ENCODE measurements at places on chromosomes 12 and 14.

DNA sequence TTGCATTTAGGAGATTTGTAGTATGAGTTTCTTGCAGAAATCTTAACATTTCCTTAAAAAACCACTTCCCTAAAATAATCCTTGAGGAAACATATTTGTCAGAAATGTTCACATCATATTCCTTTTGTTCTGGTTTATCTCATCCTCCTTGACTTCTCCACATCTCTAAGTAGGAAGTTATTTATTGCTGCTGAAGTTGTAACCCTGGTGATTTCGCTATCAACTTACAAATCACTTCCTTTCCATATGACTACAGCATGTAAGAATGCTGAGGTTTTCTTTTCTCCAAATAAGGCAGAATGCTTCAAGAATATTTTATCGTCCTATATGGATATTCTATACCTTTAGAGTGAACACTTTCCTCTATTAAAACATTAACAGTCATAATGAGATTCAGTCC lies 751.7 kb downstream of the NRXN3 start:
- DNase-seq, result peak; percentile 56

DNA sequence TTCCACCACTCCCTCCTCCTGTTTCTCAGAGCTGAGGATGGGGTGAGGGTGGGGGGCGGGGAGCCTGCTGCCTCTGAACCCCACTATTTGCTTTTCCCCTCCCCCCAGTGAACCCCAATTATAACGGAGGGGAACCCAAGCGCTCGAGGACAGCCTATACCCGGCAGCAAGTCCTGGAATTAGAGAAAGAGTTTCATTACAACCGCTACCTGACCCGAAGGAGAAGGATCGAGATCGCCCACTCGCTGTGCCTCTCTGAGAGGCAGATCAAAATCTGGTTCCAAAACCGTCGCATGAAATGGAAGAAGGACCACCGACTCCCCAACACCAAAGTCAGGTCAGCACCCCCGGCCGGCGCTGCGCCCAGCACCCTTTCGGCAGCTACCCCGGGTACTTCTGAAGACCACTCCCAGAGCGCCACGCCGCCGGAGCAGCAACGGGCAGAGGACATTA lies 1.1 kb downstream of the HOXC4 start:
- no peak for DNase-seq

GRCh38 chr12:130128790-130129735 lies 33.2 kb upstream of the FZD10 start:
- no peak for DNase-seq

- DNase-seq, result no peak
These were observed 99.3 kb downstream of the RAD51B start for GRCh38 chr14:67918838-67919237.

DNA sequence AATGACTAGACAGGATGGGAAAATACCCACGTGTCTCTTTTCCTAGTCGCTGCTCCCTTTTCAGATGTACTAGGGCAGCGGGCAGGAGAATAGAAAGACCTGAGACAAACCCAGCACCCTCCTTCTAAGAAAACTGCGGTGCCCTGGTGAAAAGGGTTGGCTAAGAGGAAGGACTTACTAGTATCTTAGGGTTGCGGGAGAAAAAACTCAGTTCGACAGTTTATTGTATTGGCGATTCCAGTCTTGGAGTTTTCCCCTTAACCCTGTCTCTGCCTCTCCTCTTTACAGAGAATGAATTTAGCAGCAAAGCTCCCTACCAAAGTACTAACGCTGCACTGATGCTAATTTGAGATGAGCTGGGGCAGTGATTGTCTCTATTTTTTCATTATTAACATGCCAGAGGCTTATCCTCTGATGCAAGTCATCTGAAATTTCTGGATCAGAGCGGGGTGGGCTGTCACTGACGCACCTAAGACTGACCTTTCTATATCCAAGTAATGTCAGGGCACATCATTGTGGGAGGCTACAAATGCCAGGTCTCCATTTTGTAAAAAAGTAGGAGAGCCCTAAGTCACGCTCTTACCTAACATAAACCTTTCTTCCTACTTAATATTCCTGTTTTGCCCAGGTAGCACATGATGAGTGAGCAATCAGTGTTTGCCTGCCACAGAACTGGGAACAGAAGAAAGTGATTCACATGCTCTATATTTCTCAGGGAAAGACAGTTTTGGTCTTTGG lies 916 bp upstream of the PAWR start:
- DNase-seq, result peak; percentile 22

- no peak for DNase-seq
These were observed 68.9 kb upstream of the CISTR start for GRCh38 chr12:53820514-53821306.

DNA sequence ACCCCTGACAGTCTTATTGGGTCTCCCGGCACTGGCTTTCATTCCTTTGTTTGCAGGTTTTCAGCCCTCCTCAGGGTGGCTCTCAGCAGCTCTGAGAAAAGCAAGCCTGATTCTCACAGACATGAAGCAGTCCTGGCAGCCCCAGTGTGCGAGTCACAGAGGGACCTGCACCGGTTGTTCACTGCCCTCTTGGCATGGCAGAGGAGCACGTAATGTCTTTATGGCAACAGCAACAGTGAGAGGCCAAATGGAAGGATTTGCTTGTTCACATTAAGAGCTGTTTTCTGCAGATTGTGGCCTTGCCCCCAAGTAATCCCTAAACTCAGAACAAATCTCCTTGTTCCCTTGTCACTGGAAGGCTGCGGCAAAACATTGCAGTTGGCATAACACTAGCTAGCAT lies 3.4 kb downstream of the KCNA5 start:
- DNase-seq, result no peak

DNA sequence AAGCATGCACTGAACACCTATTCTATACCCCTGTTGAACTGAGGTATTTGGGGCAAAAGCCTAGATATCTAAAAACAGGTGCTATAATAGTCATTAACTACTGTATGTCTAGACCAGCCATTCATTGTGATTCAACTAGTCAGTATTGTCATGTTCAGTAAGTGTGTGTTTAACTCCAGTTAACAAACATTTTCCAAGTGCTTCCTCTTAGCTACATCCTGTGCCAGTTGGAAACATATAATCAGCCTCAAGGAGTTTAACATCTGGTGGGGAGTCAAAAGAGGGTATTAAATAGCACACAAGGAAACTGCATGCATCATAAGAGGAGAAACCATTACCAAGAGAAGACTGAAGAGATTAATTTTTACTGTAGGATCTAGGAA lies 20.4 kb downstream of the TMTC1 start:
- DNase-seq, result no peak

DNA sequence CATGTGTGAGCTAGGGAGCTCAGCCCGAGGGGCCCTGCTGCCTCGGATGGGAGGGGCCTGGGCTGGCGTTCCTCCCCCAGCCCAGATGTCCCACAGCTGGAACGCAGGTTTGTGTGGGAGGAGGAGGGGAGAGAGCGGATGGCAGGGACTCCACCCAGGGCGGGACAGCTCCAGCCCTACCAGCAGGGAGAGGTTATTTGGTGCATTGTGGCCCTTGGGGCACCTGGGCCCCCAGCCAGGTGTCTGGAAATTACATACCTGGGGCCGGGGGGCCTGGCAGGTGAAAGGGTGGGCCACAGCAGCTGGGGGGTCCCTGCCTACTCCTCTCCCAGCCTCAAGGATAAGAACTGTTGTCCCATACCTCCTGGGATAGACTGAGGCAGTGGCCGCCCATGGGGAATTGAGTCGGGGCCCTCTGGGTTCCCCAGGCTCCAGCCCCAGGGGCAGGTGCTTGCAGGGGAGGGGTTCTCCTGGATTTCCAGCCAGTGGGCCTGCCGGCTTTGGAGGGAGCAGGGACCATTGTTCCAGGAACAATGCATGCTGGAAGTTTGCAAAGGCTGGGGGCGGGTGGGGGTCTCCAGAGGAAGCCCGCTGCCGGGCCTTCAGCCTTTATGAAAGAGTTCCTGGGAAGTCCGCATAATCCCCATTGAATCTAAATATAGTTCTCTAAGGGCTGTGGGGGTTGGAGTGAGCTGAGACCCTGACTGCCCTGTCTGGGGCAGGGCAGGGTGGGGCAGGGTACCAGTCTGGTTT lies 1.2 kb downstream of the KIF26A start:
- DNase-seq, result no peak

DNA sequence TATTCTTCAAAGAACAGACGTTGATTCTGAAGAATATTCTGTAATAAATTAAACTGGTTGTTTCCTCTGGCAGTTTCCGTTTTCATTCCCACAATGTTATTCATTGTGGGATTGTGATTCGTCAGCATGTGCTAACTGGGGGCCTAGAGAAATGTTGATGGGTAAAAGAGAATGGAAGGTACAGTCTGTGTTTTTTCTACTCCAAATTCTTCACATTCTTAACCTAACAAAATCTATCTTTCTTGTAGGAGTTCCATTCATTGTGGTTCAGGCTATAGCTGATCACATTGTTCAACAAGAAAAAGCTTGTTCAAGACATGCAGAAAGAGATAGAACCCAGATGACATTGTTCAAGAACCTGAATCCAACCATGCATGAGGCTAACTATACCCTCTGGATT lies 5.9 kb downstream of the CD163 start:
- DNase-seq, result no peak

- DNase-seq, result no peak
These were observed 48.4 kb downstream of the ANAPC7 start for GRCh38 chr12:110355073-110355472.

- no peak for DNase-seq
These were observed 1277.0 kb downstream of the TMEM121 start for GRCh38 chr14:106803379-106803778.

- peak; percentile 86 for DNase-seq
These were observed 229.7 kb upstream of the NPAS3 start for GRCh38 chr14:32709027-32709426.

DNA sequence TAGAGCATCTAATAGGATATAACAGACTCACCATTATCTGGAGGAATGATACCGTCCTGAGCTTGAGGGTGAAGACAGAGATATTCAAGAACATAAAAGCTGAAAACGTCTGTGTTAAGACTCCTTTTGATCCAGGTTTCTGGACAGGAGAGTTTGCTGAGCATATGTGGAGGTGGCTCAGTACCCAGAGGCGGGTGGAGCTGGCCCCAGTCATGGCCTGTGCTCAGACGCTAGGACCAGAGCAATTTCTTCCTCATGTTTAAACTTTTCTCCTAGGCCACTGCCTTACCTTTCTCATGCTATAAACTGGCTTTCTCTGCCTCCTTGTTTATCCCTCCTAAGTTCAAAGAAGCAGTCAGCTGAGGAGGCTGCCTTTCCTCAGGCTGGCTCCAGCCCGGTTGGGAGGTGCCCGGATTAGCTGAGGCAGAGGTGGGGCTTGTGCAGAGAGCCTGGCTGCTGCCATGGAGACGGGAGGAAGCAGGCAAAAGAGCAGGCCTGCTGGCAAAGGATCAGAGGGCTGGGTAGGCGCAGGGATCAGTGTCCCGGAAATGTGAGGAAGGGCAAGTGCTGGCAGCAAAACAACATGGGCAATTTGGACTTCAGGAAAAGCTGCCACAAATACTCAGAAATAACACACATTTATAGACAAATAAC lies 13.7 kb downstream of the COA8 start:
- peak; percentile 99 for DNase-seq

GRCh38 chr14:63401646-63402045 lies 82.9 kb upstream of the GPHB5 start:
- no peak for DNase-seq

- DNase-seq, result no peak
These were observed 30.6 kb downstream of the SOCS2 start for GRCh38 chr12:93602897-93603668.

GRCh38 chr12:90922145-90922627 lies 32.8 kb downstream of the CCER1 start:
- DNase-seq, result peak; percentile 67

DNA sequence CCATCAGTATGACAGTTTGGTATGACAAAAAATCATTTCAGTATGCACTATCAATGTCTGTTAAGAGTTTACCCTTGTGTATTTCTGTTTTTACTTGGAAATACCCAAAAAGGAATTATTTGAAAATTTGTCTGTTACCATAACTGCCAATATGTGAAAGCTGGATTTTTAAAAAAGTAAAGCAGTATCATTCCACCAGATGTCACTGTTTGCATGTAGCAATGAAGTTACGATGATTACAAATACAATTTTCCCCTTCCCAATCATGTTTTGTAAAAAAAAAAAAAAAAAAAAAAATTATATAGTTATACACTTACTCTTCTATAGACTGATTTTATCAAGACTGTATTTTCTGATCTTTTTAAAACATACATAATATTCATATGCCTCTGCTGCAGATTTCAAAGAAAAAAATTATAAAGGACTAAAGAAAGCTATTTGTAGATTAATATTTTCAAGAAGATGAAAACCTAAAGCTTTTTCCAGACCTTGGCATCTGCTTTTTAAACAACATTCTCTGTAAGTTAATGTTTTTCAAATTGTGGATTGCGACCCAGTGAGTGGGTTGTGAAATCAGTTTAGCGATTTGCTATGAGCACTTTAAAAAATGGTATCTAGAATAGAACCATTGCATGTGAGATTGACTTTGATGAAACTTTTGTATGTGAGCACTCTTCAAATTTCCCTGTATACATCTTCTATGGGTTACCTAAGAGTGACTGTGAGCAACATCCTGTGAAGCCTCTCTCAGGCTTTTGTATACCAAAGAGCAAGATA lies 114.2 kb downstream of the TTC6 start:
- DNase-seq, result no peak

- no peak for DNase-seq
These were observed 22.8 kb upstream of the USP44 start for GRCh38 chr12:95573951-95574576.

DNA sequence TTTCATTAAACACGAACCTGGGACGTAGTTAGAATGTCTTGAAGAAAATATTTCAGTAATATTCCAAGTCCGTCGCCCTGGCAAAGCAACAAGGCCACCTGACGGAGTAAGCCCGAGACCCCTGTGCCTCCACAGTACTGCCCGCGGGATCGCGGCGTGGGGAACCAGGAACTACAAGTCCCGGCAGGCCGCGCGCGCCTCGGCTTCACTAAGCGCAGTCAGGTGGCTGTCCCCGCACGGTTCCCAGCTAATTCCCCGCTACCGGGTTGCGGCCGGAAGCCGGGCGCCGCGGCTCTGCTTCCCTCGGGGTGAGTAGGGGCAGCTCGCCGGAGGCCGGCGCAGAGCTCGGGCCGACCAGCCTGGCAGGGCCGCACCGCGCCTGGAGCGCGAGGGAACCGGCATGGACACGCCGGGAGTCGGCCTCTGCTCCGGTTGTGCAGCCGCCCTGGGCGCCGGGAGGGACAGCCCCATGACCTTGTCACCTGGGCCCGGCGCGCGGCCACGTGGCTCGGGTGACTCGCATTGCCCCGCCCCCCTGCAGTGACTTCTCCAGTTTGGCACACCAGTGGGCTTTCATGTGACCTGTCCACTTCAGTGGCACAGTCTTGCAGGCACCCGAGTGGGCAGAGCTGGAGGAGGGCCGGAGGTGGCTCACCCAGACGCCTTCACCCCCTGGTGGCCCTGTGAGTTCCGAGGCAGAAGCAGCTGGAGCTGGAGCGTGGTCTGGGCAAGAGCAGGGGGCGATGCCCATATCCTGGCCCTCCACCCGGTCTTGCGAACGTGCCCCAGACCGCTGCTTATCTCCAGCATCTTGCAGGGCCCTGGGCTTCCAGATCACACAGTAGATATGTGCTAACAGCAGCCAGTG lies at the start of gene ADCK1:
Gene ADCK1 (plus strand): TSS at position 247 of the 868 bp plus-strand sequence. CDS start 18,870 bp downstream, outside the sequence.
- DNase-seq, result peak; percentile 41

DNA sequence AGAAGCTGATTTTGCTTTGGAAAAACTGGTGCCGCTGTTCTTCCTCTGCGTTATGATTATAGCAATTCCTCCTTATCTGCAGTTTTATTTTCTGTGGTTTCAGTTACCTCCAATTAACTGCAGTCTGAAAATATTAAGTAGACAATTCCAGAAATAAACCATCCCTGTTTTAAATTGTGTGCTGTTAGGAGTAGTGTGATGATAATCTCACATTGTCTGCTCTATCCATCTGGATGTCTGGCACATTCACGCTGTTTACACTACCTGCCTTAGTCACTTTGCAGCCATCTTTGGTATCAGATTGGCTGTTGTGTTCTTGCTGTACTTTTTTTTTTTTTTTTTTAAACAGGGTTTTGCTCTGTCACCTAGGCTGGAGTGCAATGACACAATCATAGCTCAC lies 141.0 kb downstream of the GRIP1 start:
- no peak for DNase-seq
